ENCODE measurements at places on chromosomes 4 and X.

GRCh38 chrX:19332983-19333382 is 10.7 kb upstream of the PDHA1 start:
- DNase-seq: no peak

DNA sequence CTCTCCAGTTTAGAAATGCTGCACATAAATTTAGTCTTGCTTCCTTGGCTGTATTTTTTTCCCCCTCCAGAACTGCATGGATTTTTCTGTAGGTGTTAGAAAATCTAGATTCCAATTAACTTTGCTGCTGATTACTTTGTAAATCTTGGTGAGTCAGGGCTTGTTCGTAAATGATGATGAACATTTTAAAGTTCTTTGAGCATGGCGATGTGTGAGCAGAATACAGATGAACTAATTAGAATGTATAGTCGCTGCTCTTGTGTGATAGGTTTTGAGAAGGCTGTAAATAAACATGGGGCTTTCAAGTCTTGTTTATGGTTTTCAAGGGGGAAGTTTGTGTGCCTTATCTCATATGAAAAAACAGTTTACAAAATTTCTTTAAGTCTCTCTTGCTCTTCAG is 23.3 kb downstream of the LIMCH1 start:
- DNase-seq: no peak

- peak; percentile 40 for DNase-seq
Measured at GRCh38 chr4:792626-793092, 33.3 kb downstream of the CPLX1 start.

DNA sequence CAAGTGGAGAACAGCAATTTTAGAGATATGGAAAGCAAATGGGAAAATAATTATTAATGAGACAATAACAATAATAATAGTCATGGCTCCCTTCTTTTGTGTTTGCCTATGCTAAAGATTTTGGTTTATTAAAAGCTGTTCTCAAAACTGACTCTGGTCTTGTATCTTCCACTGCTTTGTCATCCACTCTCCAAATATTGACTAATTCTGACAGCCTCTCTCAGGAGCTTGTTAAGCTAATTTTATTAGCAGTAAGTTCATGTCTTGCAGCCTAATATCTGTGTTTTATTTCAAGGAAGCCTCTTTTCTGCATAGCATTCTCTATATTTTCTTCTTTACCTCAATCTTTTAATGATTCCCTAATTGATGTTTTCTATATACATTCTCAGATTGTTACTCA is 1419.8 kb downstream of the ARAP2 start:
- no peak for DNase-seq

GRCh38 chr4:104015680-104016079 is 295.9 kb upstream of the TACR3 start:
- DNase-seq: no peak

DNA sequence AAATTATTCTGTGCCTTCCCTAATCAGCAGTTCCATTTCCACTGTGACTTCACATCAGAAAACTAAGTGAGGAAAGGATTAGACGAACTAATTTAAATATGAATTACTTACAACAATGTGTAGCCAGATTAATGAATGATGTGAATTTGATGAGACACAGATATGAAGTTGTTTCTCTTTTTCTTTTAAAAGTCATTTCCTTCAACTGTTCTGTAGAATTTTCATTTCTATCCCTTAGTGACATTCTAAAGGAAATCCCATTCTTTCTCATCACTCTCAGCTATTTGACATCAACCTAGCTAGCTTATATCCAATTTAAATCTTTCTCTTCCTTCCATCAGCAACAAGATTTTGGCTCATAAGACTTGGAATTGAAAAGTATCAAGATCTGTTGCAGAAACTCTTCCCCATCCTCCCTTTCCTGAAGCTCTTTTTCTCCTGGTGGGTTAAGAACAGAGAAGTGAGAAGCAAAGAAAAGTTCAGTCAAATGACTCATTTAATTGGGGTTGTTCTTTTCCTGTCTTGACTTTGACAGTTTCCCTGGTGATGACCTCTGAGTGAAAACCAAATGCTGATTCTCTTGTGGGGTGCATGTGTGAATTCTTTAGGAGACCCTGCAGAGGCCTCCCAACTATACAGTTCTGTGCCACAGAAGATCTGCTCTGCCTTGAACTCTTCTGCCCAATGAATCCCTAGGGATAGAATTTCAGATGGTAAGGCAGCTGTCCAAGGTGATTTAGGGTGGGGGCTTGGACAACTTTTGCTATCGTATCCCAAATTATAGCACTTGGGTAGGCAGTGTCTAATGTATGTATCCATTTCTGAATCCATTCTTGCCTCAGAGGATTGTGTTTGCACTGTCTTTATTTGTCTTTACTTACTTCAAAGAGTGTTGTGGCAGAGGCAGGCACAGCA is 232.5 kb upstream of the GPRIN3 start:
- no peak for DNase-seq

DNA sequence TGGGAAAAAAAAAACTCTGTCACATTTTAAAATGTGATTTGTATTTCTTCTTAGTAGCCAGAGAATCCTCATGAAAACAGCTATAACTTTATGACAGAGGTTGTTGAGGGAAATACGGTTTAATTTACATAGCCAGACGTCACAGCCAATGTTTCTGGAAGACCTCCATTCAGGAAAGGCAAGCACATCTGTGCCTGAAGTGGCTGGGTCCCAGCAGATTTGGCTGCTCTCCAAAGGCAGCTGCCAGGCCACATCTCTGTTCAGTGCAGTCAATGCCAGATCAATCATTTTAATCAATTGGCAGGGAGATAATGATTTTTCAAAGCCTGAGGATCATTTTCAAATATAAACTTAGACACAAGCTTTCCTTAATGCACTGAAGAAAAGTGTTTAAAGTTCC is 86.5 kb upstream of the ZIC3 start:
- no peak for DNase-seq

GRCh38 chr4:185719500-185719858 is 92.5 kb downstream of the SORBS2 start:
- no peak for DNase-seq

DNA sequence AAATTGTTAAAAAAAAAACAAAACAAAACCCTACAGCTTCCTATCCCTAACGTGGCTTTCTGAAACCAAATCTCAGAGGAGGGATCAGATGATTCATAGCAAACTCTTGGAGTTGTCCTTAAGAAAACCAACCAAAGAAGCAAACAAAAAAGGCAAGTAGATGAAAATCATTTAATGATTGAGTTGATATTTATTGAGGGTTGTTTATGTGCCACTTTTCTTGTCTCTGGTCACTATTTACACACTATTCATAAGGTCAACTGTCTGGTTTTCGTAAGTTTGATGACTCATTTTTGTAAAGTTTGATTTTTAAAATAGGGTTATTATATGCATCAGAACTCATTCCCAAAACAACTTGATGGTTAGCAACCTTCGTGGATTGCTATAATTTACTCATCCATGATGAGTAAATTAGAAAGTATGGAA is 133.4 kb downstream of the UNC5C start:
- no peak for DNase-seq

DNA sequence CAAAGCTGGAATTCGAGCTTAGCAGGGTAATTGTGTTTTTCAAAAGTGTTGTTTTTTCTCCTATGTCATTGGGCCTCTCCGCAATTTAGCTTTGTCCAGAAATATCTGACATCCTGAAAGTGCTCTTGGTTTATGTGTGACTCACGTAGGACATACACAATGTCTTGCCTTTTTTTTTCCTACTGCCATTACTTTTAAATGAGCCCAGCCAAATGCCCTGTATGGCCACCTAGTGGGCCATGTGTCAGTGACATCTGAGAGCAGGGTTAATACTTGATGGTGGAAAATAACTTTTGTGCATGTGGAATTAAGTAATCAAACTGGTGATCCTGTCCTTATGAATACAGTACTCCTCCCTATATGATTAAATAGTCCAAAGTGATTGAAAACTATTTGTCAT is 1411.1 kb upstream of the TENM3 start:
- no peak for DNase-seq

DNA sequence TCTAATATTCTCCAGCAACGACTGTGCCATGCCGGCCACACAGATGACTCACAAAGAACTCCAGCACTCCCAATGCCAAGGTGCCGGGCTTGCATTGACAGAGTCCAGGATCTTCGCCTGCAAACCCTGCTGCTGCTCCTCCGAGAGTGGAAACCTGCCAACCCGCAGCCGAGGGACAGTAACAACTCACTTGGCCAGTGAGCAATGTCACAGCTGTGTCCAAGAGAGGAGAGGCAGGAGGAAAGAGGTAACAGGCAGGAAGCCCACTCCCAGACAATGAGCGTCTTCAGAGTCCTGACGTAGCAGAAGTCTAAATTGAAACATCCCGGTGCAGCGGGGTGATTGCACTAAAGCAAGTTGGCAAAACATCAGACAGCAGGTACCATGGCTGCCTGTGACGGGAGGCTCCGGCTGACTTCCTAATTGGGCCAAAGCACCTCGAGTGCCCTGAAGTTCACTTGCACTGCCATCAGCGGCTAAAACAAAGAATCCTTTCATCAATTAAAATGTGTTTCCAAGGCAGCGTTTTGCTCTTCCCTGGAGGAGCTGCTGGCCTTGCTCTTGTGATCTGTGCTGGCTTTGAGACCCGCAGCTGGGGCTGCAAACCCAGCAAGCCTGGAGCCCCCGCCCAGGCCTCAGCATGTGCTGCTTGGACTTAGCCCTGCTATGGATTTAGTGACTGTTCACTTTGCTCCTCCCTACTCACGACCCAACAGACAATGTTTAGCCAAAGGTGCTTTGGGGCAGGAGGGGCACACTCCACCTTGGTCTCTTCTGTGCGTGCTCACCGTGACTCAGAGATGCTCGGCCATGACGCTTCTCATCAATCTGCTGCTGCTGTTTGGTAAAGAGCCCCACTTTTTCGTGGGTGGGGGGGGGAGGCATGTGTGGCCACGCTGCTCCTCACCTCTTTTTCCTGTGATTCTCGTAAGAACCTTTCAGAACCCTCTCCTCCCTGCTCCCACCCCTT is 36.5 kb downstream of the DCTD start:
- DNase-seq: no peak

- no peak for DNase-seq
Measured at GRCh38 chr4:156322592-156322991, 368.9 kb upstream of the CTSO start.

GRCh38 chr4:102687982-102688433 is 72.8 kb downstream of the MANBA start:
- no peak for DNase-seq

DNA sequence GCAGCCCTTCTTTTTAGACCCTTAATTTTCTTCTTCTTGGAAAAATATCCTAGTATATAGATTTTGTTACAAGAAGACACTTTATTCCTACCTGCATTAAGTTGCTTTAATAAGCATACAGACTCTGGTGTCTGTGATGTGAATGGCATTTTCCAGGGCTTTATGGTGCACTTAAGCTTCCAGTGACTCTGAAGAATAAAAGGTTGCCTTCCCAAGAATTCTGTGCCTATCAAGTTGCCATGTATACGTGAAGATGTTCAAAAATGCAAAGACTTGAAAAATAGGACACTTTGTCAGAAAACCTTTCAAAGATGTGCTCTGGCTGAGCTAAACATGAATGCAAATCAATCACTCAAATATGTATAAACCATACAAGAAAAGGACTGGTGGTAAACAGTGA is 110.9 kb downstream of the RS1 start:
- no peak for DNase-seq

GRCh38 chr4:189147005-189147929 is 793.4 kb upstream of the FRG1 start:
- DNase-seq: no peak

DNA sequence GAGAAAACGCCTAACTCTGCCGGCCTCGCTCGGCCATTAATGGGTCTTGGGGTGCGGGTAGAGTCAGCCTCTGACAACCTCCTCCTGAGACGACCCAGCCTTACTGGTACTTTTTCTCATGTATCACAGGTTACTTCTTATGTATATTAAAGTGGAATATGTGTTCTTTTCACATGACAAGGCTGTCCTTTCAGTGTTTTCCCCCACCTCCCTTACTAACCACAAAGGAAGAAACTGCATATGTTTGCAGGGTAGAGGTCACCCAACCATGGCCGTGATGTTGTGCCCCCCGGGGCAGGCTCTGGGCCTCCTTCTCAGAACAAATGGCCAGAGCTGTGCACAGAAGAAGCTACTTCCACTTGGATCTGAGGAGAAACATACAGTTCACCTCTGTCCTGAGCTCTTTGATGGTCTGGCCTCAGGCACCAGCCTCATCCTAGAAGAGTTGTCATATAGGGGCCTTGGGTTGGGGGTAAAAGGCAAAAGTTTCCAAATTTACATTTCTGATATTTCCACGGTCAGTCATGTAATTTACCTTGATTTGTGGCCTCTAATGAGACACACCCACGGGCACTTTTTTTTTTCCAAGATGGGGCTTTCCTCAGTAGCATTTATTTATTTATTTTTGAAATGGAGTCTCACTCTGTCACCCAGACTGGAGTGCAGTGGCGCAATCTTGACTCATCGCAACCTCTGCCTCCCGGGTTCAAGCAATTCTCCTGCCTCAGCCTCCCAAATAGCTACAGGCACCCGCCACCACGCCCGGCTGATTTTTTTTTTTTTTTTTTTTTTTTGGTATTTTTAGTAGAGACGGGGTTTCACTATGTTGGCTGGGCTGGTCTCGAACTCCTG is 1.9 kb downstream of the SOWAHD start:
- no peak for DNase-seq

DNA sequence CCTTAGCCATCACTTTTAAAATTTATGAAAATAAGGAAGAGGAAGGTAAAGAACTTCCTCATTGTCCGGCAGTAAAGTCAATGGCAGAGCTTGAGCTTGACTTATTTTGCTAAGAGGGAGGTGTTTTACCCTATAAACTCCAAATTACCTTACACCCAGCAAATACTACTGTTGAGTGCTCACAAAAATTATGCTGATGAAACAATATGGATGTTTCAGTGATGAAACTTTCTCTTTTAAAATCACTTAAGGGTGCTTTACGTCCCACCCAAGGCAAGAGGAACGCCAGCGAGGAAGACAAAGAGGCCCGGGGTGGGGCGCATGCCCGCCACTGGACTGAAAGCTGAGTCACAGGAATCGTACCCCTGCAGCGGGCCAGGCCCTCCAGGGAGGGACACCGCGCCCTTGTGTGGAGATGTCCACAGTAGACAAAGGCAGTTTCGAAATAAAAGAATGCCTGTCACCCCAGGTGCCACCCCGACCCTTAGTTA is 560 bp upstream of the TMSB4X start:
- DNase-seq: peak; percentile 56

DNA sequence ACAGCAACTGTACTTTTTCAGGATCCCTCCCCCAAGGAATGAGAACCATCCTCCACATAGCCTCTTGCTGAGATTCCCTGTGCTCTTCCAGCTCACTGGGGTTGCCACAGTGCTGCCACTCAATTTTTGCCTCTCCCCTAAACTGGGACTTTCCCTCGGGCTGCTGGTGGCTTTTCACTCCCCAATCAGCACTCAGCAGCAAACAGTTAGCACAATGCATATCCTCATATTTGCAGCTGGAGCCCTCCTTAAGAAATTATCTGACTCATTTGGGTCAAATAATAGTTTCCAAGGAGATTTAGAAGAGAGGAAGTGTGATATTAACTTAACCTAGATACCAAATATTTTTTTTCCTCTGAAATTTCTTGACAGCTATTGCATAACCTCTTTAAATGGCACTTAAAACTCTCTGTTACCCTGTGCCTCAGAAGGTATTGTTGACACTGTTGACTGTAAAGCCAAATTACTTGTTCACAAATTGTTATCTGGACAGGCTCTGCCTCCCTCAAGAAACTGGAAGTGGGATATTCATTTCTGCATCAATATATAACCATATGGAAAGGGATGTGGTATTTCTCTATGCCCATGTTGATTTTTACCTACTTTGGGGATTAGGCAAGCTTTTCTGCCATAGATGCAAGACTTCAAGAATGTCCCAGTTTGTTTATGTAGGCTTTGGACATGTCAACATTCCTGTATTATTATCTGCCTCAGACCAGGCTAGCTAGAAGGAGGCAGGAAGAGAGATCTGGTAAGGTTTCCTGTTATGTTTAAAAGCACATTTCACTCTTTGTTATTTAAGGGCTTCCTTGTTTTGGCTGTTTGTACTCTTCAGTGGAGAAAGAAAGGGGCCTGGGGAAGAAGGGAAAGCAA is 58.0 kb downstream of the SEPTIN11 start:
- DNase-seq: peak; percentile 55

All from CD4-positive, alpha-beta T cell treated with Interleukin-21 for 1 hour (primary cell).